ENCODE measurements at places on chromosomes 5 and 9. TPM values are rescaled to one million over a fixed set of nuclear protein-coding genes. Genes with fewer than 3 reads are reported as not detected.

IFNK gene
- total RNA-seq: not detected

SLC6A7 gene
- not detected for total RNA-seq

HSD17B3 gene
- total RNA-seq: not detected

SPATA9 gene
- total RNA-seq: not detected

GPR150 gene
- 0.13 TPM for total RNA-seq

OMD gene
- total RNA-seq: not detected

PCDHB13 gene
- 2.9 TPM for total RNA-seq

TMEM252 gene
- total RNA-seq: not detected

TCF7 gene
- total RNA-seq: 11.3 TPM

EQTN gene
- 1.4 TPM for total RNA-seq

TAL2 gene
- not detected for total RNA-seq

GRCh38 chr5:51345106-51345505 lies 38.1 kb upstream of the ISL1 start:
- DNase-seq: no peak

DNA sequence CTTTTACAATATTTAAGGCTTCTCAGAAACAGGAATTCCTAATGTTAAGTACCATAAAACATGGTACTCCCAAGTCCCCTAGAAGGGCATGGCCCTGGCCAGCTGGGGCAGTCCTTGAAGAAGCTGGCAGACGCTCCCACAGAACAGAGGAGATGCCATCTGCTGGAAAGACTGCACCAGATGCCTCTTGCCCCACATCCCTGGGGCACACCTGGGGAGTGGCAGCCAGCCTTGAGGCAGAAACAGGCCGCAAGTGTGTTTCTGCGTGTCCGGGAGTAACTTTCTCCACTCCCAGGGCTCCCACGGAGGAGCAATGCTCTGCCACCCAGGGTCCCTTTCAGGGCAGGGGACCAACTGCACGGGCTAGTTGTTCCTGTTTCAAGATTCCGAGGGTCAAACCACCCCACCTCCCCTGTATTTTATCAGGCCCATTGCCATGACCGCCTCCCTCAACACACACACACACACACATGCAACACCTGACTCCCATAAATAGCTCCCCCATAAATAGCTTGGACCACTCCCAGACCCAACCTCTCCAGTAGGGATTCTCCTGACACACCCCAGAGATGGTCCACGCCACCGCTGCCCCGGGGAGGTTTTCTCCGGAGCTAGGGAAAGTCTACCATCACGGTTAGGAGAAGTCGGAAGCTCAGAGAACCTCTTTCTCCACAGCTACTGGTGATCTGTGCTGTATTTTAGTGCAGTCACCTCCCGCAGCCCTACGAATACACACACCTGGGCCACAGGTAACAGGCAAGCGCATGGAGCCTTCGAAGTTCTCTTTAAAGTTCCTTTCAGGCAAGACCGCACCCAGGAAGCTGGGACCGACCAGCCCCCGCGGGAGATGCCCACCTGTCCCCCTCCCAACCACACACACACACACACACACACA lies 1.5 kb downstream of the SPOCK1 start:
- no peak for DNase-seq

GRCh38 chr5:141669520-141669919 lies 12.5 kb downstream of the ARAP3 start:
- no peak for DNase-seq

- no peak for DNase-seq
These were observed 543.0 kb downstream of the MAT2B start for GRCh38 chr5:164048359-164048926.

DNA sequence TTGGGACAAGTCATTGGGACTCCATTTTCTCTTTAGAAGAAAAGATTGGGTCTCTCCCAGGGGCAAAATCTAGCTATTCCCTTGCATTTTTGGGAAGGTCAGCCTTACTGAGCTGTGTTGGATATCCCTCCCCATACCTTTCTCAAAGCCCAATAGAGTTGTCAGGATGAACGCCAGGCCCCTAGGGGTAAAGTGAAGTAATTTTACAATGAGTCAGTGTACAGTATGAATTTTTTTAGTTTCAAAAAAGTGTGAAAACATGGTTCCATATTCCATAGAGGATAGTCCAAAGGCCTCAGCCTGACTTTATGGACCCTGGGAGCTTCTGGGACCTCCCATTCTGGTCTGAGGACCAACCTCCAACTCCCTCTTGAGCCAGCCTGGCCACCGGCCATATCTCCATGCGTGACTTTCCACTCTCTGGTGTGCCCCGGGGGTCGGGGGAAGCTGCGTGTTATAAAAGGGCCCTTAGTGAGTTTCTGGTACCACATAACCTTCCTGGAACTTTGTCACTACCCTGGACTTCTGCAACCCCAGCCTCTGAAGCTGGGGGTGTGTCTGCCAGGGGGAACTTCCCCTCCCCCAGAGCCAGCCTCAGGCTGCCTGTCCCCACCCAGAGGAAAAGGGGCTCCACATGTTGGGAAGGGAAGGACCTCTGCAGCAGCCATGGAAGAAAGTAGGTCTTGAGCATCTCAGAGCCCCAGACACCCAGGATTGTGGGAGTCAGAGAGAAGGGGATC lies 52.4 kb upstream of the SYNPO start:
- no peak for DNase-seq

DNA sequence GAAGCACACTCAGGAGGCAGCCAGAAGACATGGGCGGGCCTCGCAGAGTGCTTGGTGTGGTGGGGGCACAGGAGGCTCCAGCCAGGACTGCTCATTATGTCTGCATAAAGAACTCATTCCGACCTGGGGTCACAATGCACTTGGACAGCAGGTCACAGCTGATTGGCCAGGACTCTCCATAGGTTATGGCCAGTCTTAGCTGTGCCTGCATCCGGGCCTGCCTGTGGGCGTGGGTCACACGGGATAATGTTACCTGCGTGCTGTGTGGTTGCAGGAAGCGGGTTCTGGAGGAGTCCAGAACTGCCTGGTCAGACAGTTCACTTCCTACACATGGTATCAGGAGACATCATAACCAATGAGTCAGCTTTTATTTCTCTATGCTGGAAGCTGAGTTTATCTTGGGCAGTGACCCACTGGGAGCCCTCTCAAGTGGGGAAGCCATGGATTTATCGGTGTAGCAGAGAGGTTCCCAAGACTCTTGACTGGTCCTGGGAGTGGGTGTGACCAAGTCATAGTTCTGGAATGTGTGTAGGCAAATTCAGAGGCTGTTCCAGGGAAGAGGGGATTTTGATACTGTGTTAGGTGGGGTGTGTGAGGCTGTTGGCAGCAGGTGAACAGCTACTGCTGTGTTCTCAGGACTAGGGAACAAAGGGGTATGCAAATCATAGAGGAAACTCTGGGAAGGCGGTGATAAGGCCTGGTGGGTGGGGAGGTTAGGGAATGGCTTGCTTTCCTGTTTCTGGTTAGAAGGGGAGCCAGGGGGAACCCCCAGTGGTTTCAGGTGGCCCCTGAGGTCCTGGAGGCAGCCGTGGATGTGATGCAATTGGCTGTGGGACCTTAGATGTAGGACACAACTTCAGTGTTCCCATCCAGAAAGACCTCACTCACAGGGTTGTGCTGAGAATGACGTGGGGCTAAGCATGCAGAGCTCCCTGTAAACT lies 51.3 kb downstream of the ARHGEF37 start:
- DNase-seq: no peak

- DNase-seq: no peak
These were observed 10.9 kb downstream of the CEP72 start for GRCh38 chr5:622946-623522.

- DNase-seq: no peak
These were observed 12.8 kb downstream of the GHR start for GRCh38 chr5:42436051-42436450.

GRCh38 chr9:113562653-113563381 lies 99.3 kb downstream of the RGS3 start:
- no peak for DNase-seq

GRCh38 chr5:148633067-148633377 lies 21.3 kb downstream of the HTR4 start:
- DNase-seq: no peak

DNA sequence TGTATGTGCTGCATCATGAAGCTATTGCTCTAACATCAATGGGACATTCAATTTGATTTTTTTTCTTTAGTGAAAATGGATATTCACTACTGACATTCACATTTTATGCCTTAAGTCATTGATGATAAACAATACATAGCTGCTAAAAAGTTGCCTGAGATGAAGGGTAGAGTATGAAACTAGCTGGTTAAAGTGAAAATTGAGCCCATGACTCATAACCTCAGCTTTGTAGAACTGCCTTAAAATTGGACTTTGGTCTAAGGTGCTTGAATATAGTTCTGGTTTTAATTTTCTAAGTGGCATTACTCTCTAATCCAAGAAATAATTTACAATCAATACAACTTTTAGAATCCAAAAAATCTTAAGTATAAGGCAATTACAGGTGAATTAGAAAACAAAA lies 740.4 kb upstream of the RIOK2 start:
- DNase-seq: no peak

- no peak for DNase-seq
These were observed 13.4 kb upstream of the GOLGA1 start for GRCh38 chr9:124954255-124954654.

DNA sequence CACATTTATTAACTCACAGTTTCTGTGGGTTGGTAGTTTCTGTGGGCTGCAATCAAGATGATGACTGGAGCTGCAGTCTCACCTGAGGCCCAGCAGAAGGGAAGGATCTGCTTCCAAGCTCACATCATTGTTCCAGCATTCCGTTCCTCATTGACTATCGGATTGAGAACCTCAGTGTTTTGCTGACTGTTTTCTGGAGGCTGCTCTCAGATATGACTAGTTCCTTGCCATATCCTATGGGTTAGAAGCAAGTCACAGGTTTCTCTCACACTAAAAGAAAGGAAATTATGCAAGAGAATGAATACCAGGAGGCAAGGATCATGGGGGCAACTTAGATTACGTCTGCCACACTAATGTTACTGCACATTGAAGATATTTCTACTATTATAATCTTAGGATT lies 6.3 kb upstream of the ERAP1 start:
- no peak for DNase-seq

DNA sequence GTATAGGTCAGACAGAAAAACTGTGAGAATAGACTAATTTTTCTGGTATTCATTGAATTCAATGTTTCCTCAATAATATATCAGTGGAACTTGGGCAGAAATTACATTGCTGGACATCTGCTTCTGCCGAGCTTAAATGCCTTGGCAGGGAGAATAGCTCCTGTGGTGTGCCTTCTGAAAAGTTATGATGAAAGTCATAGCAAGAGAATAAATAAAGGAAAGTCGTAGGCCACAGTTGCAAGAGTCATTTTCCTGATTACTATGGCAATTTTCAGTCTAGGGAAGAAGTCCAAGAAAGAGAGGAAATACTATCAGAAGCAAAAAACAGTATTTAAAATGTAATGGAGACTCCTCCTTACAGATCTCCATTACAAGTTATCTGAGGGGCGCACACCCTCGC lies 1596.1 kb upstream of the WWC1 start:
- no peak for DNase-seq

- no peak for DNase-seq
These were observed 826.1 kb downstream of the SEMA5A start for GRCh38 chr5:8719796-8720195.

- no peak for DNase-seq
These were observed 31.1 kb upstream of the BNC2 start for GRCh38 chr9:16901590-16901989.

DNA sequence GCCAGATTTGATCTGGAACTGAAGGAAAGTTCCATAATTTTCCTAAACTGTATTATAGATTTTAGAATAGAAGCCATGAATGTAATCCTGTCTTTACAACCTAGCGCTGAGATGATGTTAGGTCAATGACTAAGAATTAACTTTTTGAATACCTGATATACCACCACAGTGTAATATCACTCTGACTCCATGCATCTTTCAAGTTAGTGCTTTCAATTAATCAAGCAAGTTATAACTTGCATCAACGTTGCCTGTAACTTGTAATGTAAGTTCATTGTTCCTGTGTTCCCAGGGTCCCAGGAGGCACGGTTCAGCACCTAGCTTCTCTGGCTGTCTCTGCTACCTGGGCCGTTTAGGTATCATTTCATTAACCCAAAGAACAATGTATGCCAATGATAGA lies 139.3 kb downstream of the CSNK1G3 start:
- no peak for DNase-seq

DNA sequence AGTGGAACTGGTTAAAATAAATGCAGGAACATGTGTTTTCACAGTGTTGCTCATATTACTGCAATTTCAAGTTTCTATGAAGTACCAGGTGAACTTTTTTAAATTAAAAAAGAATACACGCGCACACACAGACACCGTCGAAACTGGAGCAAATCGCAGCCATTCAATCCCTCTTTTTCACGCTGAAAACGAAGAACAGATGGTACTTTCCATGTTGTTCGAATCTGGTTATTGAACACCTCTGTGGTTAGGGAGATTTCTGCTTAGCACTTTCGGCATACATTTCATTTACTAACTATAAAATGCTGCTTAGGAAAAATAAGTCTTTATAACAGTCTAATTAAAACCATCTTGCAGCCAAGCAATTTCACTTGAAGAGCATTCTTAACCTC lies 6.8 kb downstream of the ZNF608 start:
- no peak for DNase-seq

- DNase-seq: no peak
These were observed 36.7 kb upstream of the SLC2A8 start for GRCh38 chr9:127360250-127360649.

DNA sequence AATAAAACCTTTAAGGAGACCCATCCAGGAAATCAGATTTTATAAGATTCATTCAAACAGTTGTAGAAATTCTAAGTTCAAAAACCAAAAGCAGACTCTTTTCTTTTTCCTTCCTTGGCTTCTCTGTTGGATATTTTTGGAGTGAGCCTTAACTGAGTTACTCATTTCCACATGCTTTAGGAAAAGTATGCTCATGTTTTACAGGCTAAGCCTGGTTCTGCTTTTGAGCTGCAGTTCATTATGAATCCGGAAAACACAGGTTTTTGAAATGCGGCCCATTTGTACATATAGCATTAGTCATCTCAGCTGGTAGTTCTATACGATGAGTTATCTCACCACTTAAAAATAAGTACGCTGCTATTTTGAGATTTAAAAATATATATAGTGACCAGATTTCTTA lies 156.6 kb upstream of the DMRT1 start:
- DNase-seq: no peak

Data from WTC11 (cell line).